GOT3 (cell line): ENCODE measurements at places on chromosomes 3 and 15.

- DNase-seq = no peak
These were observed 33.7 kb upstream of the SYNM start for GRCh38 chr15:99071091-99071680.

DNA sequence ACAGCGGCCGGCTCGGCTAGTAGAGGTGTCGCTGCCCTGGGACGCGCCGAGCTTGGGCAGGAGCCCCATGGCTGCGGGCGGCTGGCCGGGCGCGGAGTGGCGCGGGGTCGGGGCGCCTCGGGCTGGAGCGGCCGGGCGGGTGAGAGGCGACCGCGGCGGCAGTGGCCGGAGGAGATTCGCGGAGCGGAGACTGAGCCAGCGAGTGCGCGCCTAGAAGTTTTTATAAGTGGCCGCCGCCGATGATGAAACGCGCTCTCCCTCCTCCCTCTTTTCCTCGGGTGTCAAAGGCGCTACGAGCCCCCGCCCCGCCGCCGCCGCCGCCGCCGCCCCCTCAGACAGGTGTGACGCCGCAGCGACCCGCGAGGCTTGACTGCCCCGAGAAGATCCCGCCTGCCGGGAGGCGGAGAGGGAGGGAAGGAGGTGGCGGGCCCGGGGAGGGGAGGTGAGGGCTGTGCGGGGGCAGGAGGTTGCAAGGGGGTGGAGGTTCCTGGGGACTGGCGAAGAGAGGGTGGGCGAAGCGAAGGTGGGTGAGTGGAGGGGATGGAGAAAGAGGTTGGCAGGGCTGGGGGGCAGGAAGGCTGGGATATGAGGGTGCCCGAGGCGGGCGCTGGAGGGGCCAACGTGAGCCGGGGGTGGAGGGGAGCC is at the start of gene SLCO2A1:
SLCO2A1 (minus strand) TSS at position 192 of the 645 bp plus-strand sequence; CDS start at position 69, 123 bp downstream.
- no peak for DNase-seq

DNA sequence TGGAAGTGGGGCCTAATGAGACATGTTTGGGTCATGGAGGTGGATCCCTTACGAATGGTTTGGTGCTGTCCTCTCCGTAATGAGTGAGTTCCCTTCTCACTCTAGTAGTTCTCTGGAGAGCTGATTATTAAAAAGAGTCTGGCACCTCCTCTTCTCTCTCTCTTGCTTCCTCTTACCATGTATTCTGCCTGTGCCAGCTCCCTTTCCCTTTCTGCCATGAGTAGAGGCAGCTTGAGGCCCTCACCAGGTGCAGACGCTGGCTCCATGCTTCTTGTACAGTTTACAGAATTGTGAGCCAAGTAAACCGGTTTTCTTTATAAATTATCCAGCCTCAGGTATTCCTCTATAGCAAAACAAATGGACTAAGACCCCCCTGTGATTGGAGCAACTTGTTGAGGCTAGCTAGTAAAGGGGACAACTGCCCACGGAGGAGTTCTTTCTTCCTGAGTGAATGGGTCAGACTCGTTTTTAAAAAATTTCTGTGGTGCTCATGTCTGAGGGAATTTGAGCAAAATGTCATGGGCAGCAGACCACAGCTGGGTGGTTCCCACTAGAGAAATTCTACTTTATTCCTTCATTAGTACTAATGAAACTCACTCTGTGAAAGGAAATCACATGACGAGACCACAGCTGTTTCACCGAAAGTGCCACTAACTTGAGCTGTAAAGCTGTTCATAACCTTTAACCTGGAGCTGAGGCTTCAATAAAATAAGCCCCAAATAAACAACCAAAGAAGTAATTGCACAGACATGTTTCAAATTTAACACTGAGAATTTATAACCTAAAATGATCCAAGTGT is 210.0 kb downstream of the NFKBIZ start:
- DNase-seq = no peak

DNA sequence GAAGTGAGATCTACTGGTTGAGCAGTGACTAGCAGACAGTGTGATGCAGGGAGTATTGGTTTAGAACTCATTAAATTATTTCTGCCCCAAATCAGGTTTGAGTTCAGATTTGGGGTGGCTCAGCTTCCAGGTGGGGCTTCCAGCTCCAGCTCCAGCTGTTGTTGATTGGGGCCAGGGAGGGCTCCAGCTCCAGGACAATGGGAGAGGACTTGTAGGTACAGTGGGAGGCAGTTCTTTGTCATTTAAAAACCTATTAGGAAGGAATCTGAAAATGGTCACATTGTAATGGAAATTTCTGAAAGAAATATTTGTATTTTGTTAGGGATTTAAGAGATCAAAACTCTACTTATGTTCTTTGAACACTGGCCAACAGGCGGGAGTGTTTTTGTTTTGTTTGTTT is 97.0 kb downstream of the FNDC3B start:
- no peak for DNase-seq

DNA sequence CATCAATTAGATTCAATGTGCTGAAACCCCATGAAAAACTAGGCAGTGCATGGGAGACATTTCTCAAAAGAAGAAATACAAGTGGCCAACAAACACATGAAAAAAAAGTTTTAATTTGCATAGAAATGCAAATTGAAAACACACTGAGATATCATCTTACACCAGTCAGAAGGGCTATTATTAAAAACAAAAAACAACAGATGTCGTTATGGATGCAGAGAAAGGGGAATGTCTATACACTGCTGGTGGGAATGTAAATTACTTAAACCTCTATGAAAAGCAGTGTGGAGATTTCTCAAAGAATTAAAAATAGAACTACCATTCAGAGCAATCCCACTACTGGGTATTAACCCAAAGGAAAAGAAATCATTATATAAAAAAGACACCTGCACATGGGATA is 98.7 kb downstream of the CCNL1 start:
- no peak for DNase-seq

GRCh38 chr15:78146425-78147154 is 2.6 kb upstream of the IDH3A start:
- DNase-seq = no peak

DNA sequence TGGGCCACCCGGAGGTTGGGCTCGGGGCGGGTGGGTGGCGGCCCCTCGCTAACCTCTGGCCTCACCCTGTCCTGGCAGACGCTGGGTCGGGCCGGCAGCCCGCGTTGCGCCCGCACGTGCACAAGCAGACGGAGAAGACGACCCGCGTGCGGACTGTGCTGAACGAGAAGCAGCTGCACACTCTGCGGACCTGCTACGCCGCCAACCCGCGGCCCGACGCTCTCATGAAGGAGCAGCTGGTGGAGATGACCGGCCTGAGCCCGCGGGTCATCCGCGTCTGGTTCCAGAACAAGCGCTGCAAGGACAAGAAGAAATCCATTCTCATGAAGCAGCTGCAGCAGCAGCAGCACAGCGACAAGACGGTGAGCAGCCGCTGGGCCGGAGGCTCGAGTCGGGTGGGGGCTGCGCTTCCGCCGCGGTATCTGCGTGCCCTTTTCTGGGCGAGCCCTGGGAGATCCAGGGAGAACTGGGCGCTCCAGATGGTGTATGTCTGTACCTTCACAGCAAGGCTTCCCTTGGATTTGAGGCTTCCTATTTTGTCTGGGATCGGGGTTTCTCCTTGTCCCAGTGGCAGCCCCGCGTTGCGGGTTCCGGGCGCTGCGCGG is 3.7 kb downstream of the ISL2 start:
- DNase-seq = no peak

DNA sequence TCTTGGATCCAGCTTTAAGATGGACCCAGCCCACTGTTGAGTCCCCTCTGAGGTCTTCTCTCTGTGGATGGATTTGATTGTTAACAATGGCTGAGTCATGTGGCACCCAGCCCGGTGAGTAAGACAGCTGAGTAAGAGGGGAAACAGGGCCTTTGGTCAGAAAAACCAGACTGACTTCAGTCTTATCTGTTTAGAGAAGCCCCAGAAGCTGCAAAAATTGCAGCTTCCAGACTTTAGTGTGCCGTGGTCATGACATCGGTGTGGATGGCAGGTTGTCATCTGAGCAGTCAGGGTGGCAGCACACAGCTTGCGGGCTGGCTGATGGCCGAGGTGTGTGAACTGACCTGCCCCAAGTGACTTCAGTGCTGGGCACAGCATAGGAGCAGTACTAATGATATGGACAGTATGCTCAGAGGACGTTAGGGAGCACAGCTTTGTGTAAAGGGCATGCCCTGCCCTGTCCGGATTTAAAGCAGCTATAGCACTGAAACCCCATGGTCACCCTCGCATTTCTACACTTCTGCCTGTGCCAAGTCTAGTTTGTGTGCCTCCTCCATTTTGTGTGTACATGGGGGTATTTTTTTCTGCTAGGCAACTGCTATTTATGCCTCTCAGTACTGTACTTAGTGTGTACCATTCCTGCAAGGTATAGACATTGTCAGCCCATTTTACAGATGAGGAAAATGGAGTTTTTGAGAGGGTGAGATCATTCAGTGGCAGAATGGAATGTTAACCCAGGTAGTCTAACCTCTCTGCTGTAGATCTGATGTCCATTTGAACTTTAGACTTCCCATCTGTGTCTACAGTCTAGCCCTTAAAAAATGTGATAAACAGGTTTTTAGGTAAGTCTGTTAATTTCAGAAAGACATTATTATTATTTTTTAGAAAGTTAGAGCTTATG is 44.4 kb downstream of the FLNB start:
- DNase-seq = peak; percentile 50

GRCh38 chr15:63488398-63488960 is 15.9 kb upstream of the USP3 start:
- DNase-seq = no peak

DNA sequence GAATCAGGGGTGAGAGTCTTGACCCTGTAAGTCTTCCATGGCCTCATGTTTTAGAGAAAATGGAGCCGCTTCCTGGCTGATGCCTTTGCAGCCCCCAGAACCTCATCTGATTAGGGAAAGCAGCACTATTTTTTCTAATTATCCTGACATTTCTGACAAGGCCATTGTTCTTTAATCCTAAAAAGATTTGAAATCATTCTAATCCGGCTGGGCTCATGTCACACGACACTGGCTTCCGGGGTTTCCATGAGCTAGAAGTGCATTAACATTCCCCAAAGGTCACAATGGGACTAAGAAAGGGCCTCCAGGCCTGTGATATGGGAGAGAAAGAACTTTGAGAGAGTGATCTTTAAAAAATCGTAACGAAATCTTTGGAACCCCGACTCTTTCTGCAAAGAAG is 33.1 kb downstream of the RBP2 start:
- DNase-seq = no peak

DNA sequence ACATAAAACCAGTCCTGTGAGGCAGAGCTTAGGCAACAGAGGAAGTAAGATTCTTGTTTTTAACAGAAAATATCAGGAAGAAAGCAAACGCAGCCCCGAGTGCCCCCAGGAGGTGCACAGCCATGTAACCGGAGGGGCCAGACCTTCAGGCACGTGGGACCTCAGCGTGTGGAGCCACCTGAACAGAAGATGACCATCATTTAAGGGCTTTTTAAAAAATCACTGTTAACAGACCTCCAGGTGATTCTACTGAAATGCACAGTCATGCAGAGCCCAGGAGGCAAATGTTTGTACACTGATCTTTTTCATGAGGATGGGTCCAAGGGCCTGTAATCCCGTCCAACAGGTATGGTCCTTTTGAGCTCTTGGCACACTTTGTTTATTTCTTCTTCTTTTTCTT is 38.8 kb downstream of the SPG21 start:
- no peak for DNase-seq

DNA sequence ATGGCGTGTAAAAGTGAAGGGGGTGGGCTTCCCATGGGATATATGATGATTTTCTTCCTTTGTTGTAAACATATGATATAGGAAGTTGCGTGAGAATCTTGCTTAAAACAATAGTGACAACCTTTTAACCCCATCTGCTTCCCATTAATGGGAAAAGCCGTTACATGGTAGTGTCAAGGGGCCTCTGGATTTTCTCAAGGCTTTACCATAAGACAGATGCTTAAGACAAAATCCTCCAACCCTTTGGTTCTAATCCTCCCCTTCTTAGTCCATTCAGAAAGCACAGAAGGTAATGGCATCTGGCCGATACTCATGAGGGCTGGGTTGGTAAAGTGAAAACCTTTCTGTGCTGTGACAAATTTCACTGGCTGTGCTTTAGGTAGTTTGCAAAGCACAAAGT is 25.0 kb downstream of the DPH3 start:
- no peak for DNase-seq

GRCh38 chr3:184338511-184338945 is 1.1 kb downstream of the FAM131A start:
- peak; percentile 37 for DNase-seq

- no peak for DNase-seq
These were observed 5.8 kb upstream of the PSTPIP1 start for GRCh38 chr15:76988867-76989780.

- peak; percentile 31 for DNase-seq
These were observed at the start of gene LCTL for GRCh38 chr15:66565741-66566144. TSS of gene LCTL (minus strand) at chr15:66565998. CDS start at chr15:66565365, 633 bp downstream.

- no peak for DNase-seq
These were observed 327.1 kb downstream of the ZIC1 start for GRCh38 chr3:147736226-147736625.

DNA sequence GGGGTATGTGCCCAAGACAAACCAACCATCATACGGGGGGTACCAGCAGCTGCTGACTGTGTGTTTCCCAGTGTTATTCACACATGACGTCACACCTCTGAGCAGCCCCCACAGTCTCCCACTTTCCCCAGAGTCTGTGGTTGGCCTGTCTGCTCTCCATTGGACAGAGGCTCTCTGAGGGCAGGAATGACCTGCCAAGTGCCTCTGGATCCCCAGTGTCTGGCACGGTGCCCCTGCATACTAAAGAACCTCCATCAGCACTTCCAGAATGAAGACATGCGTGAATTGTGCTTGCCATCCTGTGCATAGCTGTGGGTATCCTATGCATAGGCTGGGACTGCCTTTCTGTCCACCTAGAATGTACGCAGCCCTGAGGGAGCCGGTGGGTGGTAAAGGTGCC is 3.5 kb upstream of the CCDC9B start:
- DNase-seq = no peak
